Bronchial epithelial cell (primary cell): ENCODE measurements at places on chromosomes 5 and 9. TPM values are rescaled to one million over a fixed set of nuclear protein-coding genes. Genes with fewer than 3 reads are reported as not detected.

Gene EPB41L4B
- total RNA-seq = 30.3 and 47.7 TPM in 2 replicates

Gene HAVCR1
- total RNA-seq = not detected in 2 replicates

Gene TPRN
- total RNA-seq = 3.2 and 4.5 TPM in 2 replicates

Gene XRCC4
- 9.5 and 11.3 TPM in 2 replicates for total RNA-seq

Gene LRRC19
- total RNA-seq = not detected in 2 replicates

Gene PCDHB15
- under 0.01 and 0.51 TPM in 2 replicates for total RNA-seq

Gene C9orf153
- 0.26 TPM in 2 replicates for total RNA-seq

Gene FBN2
- 26.1 and 49.0 TPM in 2 replicates for total RNA-seq

Gene SEMA4D
- 1.8 and 6.1 TPM in 2 replicates for total RNA-seq

Gene PCDHGC4
- 0.53 and 0.90 TPM in 2 replicates for total RNA-seq

Gene ARHGEF39
- total RNA-seq = 0.13 and 0.79 TPM in 2 replicates

Gene TAF11L5
- not detected in 2 replicates for total RNA-seq

Gene GARIN3
- total RNA-seq = not detected in 2 replicates
